ENCODE measurements at places on chromosomes 5 and 9.

DNA sequence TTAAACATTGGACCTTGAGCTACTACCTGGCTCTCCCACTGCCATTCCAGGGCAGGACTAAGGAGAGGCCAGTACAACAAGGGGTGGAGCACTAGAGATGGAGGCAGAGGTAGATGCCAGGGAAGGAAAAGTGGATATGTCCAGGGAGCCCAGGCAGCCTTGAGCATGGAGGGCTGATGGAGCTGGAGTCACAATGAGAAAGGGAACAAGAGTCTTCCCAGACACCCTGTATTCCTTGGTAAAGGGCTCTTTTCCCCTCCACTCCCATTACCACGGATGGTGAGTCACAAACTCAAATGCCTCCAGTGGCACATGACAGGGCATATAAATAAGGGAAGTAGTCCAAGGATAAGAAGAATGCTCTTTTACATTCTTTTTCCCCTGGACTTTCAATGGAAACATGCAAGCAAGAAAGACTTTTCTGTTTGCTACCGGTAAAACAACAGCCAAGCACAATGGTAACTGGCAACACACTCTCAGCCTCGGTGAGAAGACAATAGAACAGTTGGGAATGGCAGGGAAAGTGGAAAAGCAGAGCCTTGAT lies 16.7 kb downstream of the ERAP1 start:
- no peak for DNase-seq

DNA sequence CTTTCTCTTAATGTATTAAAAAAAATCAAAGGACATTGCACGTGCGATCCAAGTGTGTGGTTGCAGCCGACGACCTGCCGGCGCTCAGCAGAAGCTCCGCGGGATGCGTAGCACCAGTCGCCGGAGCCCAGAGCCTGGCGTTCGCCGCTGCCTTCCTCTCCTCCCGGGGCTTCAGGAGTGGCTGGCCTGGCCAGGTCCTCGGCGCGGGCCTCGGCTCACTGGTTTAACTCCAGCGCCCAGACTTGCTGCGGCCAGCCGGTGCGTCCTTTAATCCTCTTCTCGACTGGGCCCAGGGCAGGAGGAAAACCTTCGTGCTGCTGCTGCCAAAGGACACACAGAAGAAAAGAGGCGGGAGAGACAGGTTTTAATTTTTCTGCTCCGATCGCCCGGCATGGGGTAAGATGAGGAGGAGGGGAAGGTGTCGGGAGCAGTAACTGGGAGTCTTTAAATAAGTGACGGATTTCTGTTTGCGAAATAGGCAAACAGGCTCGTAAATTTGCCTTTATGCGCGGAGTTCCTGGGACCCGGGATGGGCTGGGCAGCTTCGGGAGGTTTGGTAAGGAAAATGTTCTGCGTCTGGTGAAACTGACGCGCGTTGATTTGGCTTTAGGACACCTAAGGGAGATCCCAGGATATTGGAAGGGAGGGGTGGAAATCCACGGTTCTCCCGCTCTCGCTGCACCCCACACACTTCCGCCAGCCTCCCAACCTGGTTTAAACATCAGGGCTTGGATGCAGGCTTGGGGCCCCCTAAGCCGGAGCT lies 2.3 kb downstream of the HAND1 start:
- no peak for DNase-seq

GRCh38 chr9:28782630-28783029 lies 1209.3 kb upstream of the C9orf72 start:
- DNase-seq = no peak

- DNase-seq = no peak
These were observed 167.9 kb downstream of the DENND1A start for GRCh38 chr9:123761905-123762605.

DNA sequence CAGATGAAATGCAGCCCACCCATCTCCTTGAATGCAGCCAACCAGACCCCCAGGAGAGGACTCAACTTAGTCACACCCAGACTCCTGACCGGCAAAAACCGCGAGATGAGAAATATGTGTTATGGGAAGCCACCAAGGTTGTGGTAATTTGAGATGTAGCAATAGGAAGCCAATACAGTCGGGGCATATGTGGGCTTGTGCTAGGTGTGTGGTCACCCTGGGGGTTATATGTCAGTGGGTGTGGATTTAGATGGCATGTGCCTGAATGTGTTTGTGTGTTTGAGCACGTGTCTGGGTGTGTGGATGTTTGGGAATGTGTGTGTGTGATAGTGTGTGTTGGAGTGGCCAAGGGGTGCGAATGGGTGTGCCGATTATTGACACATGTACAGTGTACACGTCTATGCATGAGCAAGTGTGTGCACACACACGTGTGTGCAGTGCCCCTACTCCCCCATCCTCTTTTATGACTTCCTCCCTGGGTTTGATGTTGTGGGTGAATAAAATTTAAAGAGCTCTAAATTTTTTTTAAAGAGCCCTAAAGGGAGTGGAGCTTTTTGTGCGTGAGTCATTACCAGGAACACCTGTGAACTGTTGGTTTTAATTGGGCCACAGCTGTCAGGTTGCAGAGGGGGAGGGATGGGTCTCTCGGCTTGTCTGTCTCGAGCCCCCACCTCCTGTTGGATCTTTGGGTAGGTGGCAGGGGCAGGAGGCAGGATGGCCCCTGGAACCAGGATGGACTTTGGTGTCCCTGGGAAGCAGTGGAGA lies 86.8 kb downstream of the LHX2 start:
- peak; percentile 95 for DNase-seq

DNA sequence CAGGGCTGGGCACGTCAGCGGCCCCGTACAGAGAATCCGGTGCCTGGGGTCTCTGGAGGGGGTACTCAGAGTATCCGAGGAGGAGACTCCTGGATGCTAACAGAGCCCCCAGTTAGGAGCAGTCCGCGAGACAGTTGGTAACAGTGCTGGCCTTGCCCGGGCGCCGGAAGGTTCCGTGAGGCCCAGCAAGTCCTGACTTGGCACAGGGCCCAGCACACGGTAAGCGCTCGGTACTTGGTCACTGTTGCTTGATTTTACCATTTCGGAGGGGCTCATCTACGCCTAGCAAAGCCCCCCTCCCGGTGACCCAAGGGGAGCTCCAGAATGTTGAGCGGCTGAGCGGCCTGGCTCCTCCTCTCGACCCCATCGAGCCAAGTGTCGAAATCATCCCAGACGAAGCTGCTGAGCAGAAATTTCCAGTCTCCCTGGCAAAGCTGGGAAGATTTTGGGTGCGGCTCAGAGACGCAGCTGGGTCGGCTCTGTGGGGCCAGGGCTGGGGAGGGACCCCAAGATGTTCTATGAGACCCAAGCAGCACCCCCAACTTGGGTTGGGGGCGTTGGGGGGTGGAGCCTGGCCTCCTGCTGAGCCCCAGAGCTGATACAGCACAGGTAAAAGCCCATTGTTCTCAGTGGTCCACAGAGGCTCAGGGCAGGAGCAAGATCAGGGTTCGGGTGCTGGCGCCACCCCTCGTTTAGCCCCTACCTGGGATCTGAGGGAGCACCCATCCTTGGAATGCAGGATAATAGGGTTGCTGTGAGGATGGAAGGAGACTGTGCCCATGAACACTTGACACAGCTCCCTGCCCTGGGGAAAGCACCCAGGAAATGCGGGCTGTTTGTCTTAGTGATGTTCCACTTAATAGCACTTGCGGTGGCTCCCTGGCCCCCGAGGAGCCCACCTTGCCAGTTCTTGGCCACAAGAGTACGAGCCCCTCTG lies 137.2 kb downstream of the C9orf50 start:
- DNase-seq = peak; percentile 56

DNA sequence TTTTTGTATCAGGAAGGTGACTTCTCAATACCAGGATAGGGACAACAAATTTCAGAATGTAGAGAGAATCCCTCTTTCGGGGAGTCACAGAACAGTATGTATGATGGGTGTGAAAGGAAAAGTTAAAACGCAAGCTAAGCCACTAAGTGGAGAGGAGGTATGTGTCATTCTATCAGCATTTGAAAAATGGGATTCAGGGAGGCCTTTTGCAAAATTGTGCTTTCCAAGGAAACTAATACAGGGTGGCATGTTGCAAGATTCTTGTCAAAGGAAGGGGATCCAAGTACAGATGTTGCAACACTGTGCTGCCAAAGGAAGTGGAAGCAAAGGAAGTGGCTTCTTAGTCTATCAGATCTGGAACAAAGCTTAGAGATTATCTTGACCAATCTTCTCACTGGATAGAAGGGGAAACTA lies 12.6 kb upstream of the TNIP1 start:
- peak; percentile 83 for DNase-seq

DNA sequence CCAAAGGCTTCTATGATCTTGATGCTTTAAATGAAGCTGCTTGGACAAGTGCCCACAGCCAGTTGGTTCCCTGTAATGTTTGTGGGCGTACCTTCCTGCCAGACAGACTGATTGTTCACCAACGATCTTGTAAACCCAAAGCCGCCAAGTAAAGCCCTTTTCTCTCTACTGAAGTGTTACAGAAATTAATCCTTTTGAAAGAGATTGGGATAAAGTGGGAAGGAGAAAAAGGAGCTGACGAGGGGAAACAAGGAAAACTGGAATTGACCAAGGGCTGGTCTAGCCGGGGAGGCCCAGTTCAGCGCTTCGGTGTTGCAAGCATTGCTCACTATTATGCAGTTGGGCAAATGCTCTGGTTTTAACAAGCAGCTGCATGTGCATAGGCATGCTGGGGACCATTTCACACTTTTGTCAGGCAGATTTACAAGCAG lies 53.2 kb downstream of the ZNF474 start:
- no peak for DNase-seq

- peak; percentile 77 for DNase-seq
These were observed 47.1 kb upstream of the MATR3 start for GRCh38 chr5:139246394-139246793.

Measured in SW480 (cell line).